ENCODE measurements at places on chromosomes 13 and 19. TPM values are rescaled to one million over a fixed set of nuclear protein-coding genes. Genes with fewer than 3 reads are reported as not detected.

GRCh38 chr19:41415154-41415571, 12.0 kb downstream of the B3GNT8 start:
- no peak overlapping the region for H3K27ac ChIP-seq
- DNase-seq = no peak
- H3K4me3 ChIP-seq = no peak overlapping the region
- H3K4me1 ChIP-seq = no peaks in the 10 kb centered on the region
- H3K36me3 ChIP-seq = 0 out of 2 replicates have a peak, but pooled peaks cover 3% of the 10 kb centered on the region

- no peak overlapping the region for H3K4me3 ChIP-seq
- no peak for DNase-seq
- H3K27ac ChIP-seq = no peak overlapping the region
- H3K27me3 ChIP-seq = no peaks in the 10 kb centered on the region
- no peaks in the 10 kb centered on the region for H3K4me1 ChIP-seq
Measured at GRCh38 chr13:40518481-40518882, 148.0 kb downstream of the FOXO1 start.

DNA sequence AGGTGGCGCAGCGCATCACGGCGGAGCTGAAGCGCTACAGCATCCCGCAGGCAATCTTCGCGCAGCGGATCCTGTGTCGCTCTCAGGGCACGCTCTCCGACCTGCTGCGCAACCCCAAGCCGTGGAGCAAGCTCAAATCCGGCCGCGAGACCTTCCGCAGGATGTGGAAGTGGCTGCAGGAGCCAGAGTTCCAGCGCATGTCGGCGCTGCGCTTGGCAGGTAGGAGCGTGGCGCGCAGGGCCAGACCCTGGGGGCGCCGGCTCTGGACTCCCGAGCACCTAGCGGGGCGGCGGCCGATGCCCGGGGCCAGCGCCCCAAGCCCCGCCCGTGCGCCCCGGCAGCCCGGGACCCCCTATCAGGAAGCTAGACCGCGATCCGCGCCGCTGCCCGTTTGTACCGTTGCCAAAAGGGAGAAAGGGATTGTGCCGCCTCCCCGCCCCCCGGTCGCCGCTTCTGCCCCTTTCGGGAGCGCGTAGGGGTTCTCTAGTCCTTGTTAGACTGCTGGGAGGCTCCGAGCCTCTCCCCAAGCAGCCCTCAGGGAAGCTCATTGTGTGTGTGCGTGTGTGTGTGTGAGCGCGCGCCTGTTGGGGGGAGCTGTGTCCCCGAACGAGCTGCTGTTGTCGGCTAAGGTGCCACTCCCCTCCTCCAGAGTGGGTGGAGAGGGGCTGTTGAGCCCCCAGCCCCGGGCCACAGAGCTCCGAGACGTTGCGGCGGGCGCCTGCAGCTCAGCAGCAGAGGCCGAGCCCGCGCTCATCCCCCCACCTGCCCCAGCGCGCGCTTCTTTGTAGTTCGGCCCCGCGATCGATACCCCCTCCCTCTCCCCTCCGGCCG, 1.5 kb downstream of the ONECUT3 start:
- H3K4me3 ChIP-seq = peak overlapping the region; percentile 74
- H3K36me3 ChIP-seq = no peaks in the 10 kb centered on the region
- H3K27ac ChIP-seq = no peak overlapping the region
- H3K27me3 ChIP-seq = peaks cover 23% of the 10 kb centered on the region
- peak; percentile 34 for DNase-seq

- DNase-seq = no peak
- H3K36me3 ChIP-seq = peaks cover 57% of the 10 kb centered on the region
- H3K27me3 ChIP-seq = no peaks in the 10 kb centered on the region
- H3K4me3 ChIP-seq = peak overlapping the region; percentile 81
Measured at GRCh38 chr19:58304255-58304654, 922 bp upstream of the ERVK3-1 start.

DNA sequence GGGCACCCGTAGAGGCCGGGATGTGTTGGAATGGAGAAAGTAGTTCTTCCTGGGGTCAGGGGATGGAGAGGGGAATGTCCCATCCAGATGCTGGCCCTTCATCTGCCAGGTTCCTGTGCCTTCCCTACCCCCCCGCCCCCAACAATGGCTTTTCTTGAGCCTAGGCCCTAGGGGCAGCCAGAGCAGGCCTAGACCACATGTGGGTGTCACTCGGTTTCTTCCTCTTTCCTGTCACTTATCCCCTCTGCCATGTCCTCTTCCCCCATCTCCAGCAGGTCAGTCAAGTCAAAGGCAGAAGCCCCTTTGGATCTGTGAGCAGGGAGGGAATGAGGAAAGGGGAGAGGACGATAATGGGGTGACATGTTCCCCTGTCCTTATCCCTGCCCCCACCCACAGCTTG, 36.4 kb downstream of the LYL1 start:
- H3K36me3 ChIP-seq = no peaks in the 10 kb centered on the region
- H3K4me3 ChIP-seq = no peak overlapping the region

DNA sequence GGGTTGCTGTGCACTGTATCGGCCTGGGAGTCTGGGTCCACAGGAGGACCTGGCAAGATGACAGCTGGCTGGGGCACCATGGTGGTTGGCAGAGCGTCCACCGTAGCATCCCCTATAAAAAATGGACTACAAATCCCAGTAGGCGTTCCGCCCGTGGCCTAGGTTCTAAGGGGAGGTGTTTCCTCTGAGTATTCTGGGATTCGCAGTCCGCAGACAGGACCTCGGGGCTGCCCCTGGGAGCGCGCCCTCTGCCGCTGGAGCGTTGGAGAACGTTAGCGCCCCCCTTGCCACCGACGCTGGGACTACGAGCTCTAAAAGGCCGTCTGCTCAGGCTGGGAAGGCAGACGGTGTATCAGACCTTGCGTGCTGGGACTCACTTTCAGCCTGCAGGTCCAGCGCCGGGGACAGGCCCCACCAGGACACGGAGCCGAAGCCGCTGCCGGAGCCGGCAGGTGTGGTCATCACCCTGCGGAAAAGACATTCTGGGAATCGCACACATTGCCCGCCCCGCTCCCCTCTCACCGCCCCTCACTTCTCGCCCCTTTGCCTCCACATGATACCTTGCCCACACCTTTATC, 372 bp downstream of the DNAAF3 start:
- no peak overlapping the region for H3K27ac ChIP-seq
- peak overlapping the region; percentile 73 for H3K4me3 ChIP-seq
- H3K4me1 ChIP-seq = peaks cover 12% of the 10 kb centered on the region
- DNase-seq = peak; percentile 91
- H3K27me3 ChIP-seq = no peaks in the 10 kb centered on the region

- H3K4me3 ChIP-seq = no peak overlapping the region
- H3K36me3 ChIP-seq = no peaks in the 10 kb centered on the region
- H3K27ac ChIP-seq = no peak overlapping the region
- DNase-seq = peak; percentile 25
- H3K4me1 ChIP-seq = no peaks in the 10 kb centered on the region
- H3K27me3 ChIP-seq = no peaks in the 10 kb centered on the region
Measured at GRCh38 chr13:65292488-65292901, 1937.6 kb downstream of the PCDH9 start.

DNA sequence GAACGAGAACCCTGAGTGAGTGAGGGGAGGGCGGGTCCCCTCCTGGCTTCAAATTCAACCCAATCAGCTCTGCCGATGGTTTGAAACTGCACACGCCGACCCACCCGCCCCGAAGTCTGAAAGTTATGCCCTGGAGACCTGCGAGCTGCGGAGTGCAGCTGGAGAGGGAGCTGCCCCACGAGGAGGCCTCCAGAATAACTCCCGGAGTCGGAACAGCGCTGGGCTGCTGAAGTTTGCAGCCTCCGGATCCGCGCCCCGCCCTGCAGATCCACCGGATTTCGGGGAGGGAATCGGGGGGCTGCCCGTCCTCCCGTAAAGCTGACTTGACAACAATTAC, 7.0 kb downstream of the POU4F1 start:
- peaks cover 85% of the 10 kb centered on the region for H3K27me3 ChIP-seq
- no peaks in the 10 kb centered on the region for H3K36me3 ChIP-seq
- no peaks in the 10 kb centered on the region for H3K4me1 ChIP-seq
- no peak for DNase-seq

GRCh38 chr19:33558856-33559255, 37.3 kb upstream of the PEPD start:
- no peak overlapping the region for H3K27ac ChIP-seq
- no peaks in the 10 kb centered on the region for H3K36me3 ChIP-seq

DNA sequence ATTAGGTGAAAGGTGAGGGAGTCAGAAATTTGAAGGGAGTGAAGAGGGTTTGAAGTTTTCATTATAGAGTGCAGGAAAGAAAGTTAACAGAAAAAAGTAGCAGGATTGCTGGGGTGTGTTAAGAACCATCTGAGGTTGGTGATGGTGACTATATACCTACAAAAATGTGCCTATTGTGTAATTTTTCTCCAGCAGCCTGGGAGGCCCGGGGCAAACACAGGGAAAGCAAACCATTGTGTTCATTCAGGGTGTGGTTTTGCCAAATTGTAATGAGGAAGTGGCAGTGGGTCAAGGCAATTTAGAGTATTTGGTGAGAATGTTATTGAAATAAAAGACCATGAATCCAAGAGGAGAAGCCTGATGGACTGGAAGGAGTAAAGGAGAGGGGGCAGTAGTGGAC, 8.2 kb upstream of the SUCLA2 start:
- peaks cover 26% of the 10 kb centered on the region for H3K4me1 ChIP-seq
- no peaks in the 10 kb centered on the region for H3K27me3 ChIP-seq
- no peak overlapping the region for H3K4me3 ChIP-seq
- DNase-seq = peak; percentile 78

DNA sequence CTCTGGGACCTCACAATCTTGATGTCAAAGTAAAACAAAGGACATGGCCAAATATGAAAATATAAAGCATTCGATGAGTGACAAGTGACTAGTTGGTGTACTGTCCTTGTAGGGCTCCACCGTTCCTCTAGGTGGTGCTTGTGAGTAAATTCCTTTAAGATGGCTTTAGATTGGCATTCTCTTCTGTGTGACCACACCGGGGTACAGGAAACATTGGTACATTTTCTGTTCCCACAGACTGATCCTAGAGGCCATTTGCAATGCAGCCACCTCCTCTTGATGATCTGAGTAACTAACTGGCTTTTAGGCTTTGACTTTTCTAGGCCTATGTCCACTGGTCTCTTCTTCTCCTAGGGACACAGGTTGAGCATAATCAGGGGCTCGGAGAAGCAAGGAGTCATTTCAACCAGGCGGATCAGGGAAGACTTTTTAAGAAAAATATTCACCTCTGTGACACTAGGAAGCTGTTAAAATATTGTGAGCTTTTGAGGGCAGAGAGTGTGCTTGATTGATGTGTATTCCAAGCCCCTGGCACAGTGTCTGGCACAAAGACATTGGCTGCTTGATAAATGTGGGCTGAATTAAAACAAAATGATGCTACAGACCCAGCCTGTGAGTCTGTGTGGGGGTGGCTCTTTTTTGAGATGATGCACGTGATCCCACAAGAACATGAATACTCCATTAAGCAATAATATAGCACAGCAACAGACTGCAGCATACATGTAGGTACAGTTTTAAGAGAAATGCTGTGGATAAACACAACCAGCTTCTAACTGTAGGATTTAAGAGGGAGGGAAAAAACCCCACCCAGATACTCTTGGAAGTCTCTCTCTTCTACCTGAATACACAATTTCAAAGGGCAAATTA, 21.0 kb downstream of the EPSTI1 start:
- no peak overlapping the region for H3K4me3 ChIP-seq
- DNase-seq = peak; percentile 70
- H3K27ac ChIP-seq = no peak overlapping the region
- peaks cover 5% of the 10 kb centered on the region for H3K4me1 ChIP-seq
- H3K36me3 ChIP-seq = no peaks in the 10 kb centered on the region

DNA sequence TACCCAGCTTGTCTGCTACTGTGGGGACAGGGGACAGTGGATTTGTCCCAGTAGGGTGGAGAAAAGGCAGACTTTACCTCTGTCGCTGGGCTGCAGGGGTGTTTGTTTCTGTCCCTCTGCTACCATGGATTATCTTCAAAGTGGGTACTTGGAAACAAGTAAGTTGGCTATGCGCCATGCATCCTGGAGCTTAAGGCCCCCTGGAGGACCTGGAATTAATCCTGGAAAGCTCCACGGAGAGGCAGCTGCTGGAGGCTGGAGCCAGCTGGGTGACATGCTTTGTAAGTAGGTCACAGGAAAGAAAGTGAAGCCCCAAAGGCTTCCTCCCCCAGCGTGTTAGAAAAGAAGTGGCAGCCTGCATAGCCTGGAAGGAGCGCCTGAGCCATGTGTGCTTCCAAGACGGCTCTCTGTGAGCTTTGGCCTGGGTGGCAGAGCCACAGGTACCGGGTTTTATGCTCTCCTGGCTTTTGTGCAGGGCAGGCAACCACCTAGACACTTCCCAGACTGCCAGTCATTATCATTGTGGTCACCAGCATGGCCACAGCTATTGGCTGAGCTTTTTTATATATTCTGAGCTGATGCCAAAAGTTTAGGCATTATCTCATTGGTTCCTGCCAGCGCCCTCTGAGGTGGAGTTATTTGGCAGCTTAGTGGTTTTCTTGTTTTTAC, 9.5 kb downstream of the B3GLCT start:
- no peak overlapping the region for H3K4me3 ChIP-seq
- no peak overlapping the region for H3K27ac ChIP-seq
- H3K4me1 ChIP-seq = peaks cover 8% of the 10 kb centered on the region
- H3K27me3 ChIP-seq = no peaks in the 10 kb centered on the region
- DNase-seq = no peak
- no peaks in the 10 kb centered on the region for H3K36me3 ChIP-seq

GRCh38 chr13:111622051-111622531, 301.6 kb downstream of the TEX29 start:
- H3K27ac ChIP-seq = no peak overlapping the region
- DNase-seq = no peak
- no peak overlapping the region for H3K4me3 ChIP-seq
- H3K27me3 ChIP-seq = peaks cover 29% of the 10 kb centered on the region

DNA sequence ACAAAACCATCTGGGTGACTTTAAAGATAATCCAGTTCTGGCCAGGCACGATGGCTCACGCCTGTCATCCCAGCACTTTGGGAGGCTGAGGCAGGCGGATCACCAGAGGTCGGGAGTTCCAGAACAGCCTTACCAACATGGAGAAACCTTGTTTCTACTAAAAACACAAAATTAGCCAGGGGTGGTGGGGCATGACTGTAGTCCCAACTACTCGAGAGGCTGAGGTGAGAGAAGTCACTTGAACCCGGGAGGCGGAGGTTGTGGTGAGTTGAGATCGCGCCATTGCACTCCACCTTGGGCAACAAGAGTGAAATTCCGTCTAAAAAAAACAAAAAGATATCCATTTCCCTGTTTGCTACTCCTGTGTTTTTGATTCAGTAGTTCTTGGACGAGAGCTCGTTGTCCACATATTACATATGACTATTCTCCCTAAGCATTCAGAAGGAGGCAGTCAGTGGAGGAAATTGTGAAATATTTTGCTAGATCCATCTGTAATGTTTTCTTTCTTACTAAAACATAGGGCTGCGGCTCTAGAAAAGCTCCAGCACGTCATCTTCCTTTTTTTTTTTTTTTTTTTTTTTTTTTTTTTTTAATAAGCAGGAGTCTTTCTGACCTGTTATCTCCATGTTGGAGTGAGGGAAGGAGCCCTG, 33.6 kb downstream of the ZNF701 start:
- no peak overlapping the region for H3K27ac ChIP-seq
- H3K36me3 ChIP-seq = peaks cover 17% of the 10 kb centered on the region
- H3K4me1 ChIP-seq = peaks cover 11% of the 10 kb centered on the region
- no peak overlapping the region for H3K4me3 ChIP-seq
- no peak for DNase-seq

The CFAP97D2 gene
- not detected for total RNA-seq

The FCER2 gene
- total RNA-seq = not detected

The NR2C2AP gene
- total RNA-seq = 39.3 TPM

The SNRPA gene
- 207 TPM for total RNA-seq

The CGB1 gene
- not detected for total RNA-seq

The NHLRC3 gene
- 10.6 TPM for total RNA-seq

The PSG5 gene
- not detected for total RNA-seq

The OR2Z1 gene
- not detected for total RNA-seq

All from PC-3 (cell line).